NCI-H69 (cell line): ENCODE measurements at places on chromosomes 2 and 18.

DNA sequence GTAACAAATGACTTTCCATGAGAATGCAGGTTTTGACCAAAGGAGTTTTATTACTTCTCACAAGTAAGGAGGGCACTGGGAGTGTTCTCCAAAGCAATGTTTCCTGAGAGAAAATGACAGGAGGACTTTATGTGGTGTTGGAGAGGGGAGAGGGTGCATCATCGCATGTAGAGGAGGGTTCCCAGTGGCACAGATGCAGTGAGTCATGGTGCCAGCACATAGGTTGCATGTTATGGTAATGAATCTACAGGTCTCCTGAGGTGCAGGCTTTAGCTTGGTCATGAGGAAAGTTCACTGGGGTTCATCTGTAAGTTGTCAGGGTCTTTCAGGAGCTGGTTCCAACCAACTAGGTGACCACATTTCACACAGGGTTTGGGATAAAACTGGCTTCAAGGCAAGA is 30.4 kb downstream of the NAT8 start:
- DNase-seq = no peak

DNA sequence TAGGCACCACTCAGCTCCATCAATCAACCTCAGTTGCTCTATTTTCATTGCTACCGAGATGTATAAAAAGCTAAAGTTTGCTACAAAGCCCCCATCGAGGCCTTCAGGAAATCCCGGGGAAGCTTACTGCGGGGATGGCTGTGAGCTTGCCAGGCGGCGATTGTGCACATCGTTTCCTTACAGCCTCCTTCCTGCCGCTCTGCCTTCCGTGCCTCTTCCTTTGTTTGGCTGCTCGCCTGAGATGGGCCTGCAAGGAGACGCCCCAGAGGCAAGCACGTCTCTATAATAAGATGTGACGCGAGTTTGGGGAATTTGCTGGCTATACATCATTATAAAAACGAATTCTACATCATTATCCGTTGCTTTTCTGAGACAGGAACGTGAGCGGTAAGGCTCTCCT is 41.6 kb downstream of the DHRS9 start:
- DNase-seq = no peak

DNA sequence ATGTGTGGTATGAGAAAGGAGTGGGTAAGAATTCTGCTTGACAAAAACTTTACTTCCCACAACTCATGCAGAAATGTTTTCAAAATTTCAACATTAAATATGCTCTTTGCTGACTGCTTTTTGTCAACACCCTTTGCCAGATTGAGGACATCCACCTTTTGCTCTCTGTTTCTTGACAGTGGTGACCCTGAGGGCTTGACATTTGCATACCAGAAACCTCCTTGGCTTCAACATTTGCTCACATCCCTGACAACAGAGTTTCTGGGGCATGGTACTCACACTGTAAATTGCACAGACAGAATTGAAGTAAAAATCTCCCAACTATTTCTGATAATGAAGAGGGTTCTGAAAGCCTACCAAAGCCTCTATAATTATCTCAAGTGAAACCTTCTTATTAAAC is 95.7 kb downstream of the RND3 start:
- no peak for DNase-seq

DNA sequence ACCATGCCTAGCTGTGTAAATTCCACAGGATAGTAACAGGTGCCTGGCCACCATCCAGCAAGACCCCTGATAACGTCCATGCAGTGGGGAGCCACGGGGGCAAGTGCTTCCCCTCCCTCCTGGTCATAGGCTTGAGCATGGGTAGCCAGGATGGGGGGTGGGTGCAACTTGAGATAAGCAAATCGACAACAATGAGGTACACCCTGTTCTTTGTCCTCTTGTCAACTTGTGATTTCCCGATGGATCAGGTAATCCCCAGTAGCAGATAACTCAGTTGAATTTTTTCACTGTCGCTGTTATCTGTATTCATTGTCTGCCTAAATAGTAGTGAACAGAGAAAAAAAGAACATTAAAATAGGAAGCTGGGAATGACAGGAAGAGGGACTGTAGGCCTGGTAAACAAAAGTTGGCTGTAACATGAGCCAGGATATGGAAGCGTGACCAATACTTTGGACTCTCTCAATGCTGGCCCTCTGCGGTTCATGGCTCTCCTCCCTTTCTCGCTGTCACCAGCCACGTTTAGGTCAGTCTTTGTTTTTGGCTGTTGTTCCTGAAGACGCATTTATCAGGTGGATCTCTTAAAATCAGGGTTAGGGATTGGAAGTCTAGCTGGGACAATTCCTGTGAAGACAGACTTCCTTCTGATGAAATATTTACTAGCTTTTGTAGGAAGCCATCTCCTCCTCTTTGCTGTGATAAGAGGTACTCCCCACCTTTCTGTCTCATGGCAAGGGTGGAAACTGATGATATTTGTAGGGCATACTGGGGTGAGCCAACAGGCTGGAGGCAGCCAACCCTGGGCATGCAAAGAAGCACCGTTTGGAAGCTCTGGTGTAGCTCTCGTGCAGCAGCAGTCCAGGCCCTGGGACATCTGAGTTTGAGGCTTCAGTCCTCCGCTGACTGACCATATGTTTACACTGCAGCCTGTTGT is 42.4 kb downstream of the TCF7L1 start:
- DNase-seq = no peak

DNA sequence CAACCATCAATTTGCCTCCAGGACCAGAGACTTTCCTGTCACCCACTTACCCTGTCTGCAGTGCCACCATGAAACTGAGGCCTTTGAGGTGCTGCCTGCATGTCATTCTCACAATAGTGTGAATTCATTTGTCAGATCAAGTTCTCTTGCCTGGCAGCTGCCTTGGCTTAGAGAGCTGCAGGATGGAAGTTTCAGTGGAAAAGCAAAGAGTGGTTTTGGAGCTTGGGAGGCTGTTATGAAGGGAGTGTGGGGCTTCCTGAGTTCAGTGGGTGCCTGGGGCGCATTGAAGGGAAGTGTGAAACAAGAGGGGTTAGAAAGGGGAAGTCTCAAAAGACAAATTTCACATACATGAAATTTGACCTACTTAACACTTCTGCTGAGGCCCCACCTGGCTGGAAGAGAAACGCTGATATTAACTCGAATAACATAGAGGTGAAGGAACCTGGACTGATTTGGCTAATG is 7.9 kb upstream of the LBH start:
- no peak for DNase-seq

DNA sequence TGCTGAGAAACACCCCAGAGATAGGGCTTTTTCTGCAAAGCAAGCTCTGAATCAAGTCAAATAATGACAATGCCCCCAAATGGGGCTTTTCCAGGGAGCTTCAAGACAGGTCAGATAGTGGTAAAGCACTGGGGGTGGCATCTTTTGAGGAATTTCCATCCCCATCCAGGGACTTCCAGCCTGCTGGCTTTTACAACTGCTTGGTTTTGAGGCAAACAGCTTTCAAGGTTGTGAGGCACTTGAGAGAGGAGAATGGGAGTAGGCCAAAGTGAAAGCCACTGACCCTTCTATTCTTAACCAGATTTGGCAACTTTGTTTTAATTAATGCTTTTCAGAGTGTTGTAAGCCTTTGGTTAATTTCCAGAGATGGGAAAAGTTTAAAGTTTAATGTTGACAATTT is 762.0 kb upstream of the POU3F3 start:
- DNase-seq = no peak

DNA sequence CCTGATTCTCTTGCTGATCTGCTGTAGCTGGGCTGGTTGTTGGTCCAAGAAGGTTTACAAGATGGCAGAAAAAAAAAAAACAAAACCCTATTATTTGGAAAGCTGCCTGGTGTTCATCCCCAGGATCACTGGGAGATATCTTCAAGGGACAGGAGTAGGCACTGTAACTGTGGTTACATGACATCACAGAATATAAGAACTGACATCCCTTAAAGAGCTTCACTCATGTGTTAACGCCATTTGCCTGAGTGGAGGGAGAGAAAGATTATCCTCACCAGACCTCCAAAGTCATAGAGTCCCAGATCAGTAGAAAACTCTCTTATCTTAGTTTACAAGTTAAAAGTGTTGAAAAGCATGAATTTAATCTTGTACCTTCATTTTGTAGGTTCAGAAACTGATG is 95.3 kb upstream of the BZW1 start:
- DNase-seq = no peak

DNA sequence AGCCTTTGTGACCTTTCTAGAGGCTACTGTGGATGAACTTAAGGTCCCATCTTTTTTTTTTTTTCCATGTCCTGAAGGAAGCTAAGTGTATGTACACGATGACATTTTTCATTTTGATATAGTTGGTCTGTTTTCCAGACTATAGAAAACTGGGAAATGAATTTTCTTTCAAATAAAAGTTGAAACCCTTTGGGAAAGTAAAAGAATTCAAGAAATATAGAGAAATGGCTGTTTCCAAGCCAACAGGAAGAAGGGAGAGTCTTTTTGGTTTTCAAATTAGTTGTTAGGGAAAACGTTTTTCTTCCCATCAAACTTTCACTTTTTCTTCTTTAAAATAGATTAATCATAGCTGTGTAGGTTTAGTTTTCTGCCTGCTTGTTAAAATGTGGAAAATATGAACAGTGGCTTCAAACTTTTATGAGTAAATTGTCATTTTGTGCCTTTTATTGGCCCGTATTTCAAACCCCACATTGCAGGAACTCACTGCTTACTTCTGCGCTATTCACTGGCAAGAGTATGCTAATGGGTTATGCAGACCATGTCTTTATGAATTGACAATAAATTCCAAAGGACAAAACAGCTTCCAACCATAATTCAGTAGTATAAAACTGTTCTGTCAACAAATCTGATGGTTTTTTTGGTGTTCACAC is 27.7 kb upstream of the LYPD1 start:
- no peak for DNase-seq

DNA sequence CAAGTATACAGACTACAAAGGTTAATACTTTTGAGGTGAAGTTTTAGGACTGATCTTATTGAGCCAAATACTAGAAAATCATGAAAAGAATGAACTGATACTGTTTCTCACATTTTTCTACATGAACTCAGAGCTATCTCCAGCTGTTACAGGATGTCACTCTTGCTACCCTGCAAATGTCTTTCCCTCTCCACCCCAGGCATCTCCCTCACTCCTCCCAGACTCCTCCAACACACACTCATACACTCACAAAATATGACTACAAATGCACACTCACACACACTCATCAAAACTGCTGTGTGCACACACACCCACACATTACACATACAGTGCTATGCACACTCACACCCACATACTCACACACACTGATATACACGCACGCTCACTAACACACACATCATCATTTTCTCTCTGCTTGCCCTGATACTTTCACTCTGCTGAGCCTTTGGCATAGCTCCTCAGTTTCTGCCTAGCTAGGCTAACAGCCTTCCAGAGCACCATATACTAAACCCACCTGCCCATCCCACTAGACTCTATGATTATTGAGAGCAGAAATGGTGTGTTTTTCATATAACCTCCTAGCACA is 273.3 kb downstream of the CD226 start:
- peak; percentile 22 for DNase-seq

DNA sequence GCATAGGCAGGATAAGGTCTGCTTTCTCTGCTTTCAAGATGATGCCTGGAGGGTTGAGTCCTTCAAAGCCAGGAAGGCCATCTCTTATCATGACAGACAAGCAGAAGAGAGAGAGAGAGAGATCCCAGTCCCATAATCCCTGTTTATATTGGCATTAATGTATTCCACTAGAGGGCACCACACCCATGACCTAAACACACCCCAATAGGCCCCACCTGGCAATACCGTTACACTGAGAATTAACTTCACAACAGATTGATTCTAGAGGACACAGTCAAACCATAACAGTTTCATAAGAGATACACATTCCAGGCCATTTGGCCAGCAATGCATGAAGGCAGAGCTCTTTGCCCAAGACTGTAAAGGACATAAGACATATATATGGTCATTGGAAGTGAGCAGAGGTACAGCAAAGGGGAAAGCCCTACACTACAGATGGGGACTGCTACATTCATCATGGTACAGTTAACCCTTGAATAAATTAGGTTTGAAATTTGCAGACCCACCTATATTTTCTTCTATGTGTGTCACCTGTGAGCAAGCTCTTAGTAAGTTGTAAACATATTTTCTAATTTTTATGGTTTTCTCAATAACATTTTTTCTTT is 1516.1 kb downstream of the RPIA start:
- DNase-seq = no peak

DNA sequence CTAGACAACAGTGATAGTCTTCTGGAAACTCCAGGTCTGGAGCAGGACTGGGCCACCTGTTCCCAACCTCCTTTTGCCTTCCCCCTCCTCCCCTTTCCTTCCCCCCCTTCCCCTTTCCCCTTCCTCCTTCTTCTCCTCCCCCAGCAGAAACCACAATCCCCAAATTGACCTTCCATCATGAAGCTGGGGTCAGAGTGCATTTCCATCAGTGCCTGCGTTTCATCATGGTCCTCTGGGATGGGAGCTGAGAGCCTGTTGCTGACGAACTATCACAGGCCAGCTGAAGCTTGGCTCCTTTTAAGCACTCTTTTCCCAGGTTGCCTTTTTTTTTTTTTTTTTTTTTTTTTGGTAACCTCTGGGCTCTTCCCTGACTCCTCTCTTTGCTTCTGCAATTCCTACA is 52.6 kb upstream of the SMAD2 start:
- peak; percentile 75 for DNase-seq

- peak; percentile 64 for DNase-seq
Observed at GRCh38 chr18:47595831-47596501, 334.5 kb downstream of the SMAD2 start.

DNA sequence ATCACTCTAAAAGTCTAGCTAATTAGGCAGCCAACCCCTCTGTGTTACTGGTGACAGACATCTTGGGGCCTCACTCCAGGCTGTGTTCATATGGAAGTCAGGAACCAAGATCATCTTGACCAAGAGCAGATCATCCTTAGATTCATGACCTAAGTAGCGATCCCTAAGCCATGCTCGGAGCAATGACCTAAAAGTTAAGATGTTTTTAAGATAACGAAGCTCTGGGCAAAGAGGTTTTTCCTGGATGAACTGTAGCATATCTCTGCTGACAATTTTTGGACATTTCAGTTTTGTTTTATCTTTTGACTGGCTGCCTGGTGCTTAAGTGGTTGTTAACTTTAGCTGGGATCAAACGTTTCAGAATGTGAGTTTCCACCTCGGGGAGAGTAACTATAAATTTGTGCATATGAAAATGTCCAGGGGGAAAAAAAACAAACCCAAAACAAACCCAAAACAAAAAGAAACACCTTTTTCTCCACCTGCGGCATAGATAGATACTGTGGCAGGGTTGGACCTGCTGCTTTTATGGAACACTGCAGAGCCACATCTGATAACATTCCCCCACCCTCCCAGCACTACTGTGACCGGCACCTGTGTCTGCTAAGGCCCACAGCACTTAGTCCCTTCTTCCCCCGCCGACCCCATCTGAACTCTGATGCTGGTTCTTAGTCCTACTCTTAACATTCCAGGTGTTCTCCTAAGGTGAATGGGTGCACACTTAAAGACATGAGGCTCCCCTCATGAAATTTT is 45.5 kb downstream of the EPAS1 start:
- no peak for DNase-seq

GRCh38 chr18:13501543-13501887 is 224.8 kb downstream of the FAM210A start:
- DNase-seq = peak; percentile 70

DNA sequence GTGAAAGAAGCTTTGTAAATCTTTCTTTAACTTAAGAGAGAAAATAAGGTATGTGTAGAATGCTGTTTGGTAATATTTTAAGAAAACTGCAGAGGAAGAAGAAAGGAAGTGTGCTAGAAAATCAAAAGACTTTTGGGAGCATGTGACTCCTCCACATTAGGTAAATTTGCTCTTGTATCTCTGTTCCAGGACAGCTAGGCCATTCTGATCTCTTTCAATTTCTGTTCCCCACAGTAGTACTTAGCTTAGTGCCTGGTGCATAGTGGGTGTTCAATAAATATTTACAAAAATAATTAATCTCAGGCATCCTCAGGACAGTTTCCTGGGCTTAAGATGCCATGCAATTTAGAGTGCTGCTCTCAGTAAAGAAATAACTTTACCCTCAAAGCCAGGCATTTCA is 105.0 kb downstream of the GPD2 start:
- no peak for DNase-seq
